ENCODE measurements at places on chromosomes 1 and 21.
A peak's percentile ranks its signal among the peaks of the same experiment; 100 is the strongest.

DNA sequence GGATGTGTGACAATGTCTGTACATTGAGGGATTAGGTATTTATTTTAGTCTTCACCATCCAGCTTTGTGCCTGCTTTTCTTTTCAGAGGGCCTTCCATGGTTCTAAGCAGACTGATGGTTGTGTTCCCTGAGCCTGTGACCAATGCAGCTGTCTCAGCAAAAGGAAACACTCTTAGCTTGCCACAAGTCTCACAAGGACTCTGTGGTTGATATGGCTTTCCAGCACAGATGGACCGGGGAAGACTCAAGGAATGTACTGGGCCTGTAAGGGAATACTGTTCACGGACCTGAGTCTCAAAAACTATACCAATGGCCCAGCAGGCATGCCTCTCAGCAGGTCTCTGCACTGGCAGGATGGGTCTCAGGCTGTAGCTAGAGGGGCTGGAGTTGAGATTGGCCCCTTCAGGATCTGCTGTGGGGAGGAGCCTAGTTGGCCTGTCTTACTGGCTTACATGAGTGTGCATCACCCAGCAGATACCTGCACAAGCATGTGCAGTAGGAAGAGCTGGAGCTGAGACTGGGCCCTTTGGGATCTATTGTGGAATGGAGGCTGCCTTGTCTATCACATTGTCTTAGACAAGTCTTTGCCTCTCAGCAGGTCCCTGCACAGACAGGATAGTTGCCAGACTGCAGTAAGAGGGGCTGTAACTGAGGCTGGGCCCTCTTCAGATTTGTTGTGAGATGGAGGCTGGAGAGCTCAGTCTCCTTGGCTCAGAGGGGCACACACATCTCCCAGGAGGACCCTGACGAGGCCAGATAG, 52.0 kb upstream of the PDC start:
- no peak for DNase-seq

DNA sequence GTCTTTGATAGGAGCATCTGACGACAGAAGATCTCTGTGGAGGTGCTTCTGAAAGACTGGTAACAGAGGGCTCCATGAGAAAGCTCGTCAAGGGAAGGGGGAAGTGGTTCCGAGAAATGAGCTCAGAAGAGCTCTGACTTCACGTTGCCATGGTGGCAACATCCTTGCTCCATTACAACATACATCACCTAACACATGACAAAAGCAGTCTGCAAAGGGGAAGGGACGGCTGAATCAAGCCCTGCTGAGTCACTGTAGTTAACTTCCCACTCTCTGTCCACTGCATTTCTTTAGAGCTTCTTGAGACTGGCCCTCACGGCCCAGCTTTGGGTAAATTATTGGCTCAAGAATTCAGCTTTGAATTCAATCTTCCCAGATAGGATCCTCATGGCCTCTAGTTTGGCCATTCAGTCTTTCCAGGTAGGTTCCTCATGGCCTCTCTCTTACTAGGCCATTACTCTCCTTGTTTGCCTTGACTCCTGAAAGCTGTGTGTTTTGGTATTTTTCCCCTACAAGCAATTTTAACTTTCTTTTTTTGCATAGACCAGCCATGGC, 88.0 kb upstream of the ZNF648 start:
- DNase-seq, result peak; percentile 82

DNA sequence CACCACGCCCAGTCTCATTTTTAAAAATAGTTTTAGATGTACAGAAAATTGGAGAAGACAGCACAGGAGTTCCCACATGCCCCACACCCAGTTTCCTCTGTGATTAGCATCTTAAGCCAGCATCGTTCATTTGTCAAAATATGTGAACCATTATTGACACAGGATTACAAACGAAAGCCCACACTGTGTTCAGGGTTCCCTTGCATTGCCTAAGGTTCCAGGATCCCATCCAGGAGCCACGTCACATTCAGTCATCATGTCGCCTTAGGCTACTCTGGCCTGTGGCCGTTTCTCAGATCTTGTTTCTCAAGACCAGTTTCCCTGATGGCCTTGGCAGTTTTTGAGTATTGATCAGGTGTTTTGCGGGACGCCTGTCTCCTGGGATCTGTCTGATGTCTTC, 34.7 kb upstream of the TNFRSF1B start:
- DNase-seq, result peak; percentile 97

- DNase-seq, result no peak
These were observed 39.6 kb downstream of the CAMTA1 start for GRCh38 chr1:6824665-6825368.

- no peak for DNase-seq
These were observed 236.6 kb downstream of the HHAT start for GRCh38 chr1:210565306-210565705.

DNA sequence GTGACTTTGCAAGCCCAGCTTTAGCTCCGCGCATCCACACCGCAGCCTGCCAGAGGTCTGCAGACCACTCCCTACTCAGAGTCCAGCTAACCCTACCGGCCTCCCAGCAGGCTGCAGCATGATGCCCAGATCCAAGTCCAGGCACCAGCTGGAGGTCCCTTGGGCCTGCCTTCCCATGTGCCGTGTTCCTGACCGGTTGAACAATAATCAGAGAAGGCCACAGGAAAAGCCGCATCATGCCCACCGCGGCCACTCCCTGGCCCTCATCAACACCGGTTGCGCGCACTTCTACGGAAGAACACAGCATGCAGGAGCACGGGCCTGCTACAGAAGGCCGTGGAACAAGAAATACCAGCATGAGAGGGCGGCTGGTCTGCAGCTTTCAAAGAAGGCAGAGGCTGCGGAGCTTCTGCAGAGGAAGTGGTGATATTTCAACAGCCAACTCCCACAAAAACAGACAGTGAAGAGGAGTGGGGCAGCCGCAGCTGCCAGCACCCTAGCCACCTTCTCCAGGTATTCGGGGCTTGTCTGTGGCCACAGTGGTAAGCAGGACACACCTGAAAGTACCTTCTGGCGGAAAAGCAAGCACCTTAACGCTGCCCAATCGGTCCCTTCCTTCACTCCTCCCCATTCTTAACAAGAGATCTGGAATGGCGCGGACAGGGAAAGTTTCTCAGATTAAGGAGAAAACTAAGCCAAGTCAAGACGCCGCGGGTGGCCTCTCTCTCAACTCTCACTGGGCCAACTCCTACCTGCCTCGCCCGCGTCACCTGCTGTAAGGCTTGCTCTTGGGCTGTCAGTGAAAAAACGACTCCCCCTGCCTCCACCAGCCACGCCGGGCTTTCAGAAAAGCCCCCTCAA, 1.5 kb downstream of the PGBD5 start:
- DNase-seq, result peak; percentile 39

DNA sequence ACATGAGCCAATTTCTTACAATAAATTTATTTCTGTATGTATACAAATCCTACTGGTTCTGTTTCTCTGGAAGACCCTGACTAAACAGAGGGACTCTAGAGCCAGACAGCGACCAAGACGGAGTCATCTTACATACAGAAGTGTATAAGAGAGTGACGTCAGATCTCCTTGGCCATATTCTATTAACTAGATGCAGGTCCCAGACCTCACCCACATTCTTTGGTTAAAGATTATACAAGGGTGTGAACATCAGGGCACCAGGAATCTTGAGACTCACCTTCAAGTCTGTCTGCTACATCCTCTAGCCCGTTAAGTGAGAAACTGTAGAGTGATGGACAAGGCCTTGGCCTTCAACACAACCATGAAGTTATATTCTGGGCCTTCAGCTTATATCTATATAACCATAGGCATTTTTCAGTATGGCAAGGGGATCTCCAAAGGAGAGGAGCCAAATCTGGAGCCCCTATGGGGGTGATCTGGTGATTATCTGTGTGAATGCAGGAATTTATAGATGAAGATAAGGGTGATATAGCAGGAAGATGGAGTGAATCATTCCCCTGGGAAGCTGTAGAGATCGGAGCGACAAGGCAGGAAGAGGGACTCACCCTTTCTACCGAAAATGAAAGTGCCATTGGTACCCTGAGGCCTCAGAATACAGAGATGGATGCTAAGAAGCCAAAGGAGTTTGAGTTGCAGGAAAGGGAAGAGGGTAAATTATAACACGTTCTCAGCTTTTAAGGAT, 83.9 kb downstream of the ADAMTS1 start:
- DNase-seq, result no peak

GRCh38 chr1:78303620-78304019, 187.2 kb upstream of the PTGFR start:
- DNase-seq, result peak; percentile 98

GRCh38 chr1:170568197-170568596, 36.2 kb downstream of the GORAB start:
- DNase-seq, result no peak

DNA sequence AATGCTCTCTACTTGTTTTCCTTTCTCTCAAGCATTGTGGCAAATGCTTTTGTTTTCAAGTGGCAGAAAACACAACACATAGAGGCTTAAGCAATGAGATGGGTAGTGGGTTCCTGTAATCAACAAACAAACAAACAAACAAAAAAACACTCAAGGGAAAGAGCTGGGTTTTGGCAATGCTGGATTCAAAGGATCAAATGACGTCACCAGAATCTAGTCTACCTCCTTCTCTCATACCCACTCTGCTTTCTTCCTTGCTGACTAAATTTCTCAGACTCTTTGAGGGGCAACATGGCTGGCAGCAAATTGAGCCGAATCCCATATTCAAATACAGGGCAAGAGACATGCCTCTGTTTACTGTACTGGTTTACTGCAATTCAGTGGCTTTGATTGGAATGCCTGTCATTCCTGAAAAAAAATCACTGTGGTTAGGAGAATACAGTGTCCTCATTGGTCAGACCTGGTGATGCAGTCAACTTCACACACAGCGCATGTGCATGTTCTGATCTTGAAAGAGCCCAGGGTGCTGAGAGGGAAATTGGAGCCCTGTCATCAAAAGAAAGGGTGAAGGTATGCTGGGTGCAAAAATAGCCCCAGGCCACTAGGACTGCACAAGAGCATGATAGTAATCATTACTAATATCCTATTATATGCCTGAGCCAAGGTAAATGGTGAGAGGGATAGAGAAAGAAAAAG, 356.2 kb downstream of the KCTD3 start:
- DNase-seq, result no peak

DNA sequence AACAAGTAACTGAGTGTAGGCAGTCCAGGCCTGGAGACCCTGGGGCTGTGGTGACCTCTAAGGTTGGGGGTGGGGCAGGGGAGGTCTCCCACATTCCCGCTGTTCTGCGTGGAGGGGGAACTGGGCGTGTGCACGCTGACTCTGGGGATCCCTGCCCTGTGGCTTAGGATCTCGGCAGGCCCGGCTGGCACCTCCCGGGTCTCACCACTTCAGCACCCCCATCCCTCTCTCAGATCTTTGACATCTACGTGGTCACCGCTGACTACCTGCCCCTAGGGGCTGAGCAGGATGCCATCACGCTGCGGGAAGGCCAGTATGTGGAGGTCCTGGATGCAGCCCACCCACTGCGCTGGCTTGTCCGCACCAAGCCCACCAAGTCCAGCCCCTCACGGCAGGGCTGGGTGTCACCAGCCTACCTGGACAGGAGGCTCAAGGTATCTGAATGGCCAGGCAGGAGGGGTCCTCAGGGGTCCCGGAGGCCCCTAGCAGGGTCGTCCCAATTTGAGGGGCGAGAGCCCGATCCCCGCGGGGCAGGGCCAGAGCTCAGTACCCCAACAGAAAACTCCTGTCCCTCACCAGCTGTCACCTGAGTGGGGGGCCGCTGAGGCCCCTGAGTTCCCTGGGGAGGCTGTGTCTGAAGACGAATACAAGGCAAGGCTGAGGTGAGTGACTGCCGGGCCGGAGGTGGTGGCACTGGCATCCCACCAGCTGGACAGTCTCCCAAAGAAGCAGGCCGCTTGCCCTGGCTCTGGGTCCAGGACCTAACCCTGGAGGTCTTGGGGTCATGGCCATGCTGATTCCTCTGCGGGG, 68.7 kb downstream of the TRIM11 start:
- DNase-seq, result no peak

GRCh38 chr1:30675761-30676160, 47.6 kb downstream of the MATN1 start:
- peak; percentile 62 for DNase-seq

- DNase-seq, result no peak
These were observed 9.3 kb upstream of the ARHGAP29 start for GRCh38 chr1:94246692-94247137.

GRCh38 chr1:27318596-27318995, 3.4 kb upstream of the TMEM222 start:
- no peak for DNase-seq

- DNase-seq, result no peak
These were observed 99.1 kb downstream of the ZP4 start for GRCh38 chr1:237791592-237791991.

GRCh38 chr1:46159516-46159915, 15.4 kb upstream of the TSPAN1 start:
- DNase-seq, result no peak

GRCh38 chr1:59568158-59568935, 246.4 kb upstream of the HOOK1 start:
- DNase-seq, result peak; percentile 26

DNA sequence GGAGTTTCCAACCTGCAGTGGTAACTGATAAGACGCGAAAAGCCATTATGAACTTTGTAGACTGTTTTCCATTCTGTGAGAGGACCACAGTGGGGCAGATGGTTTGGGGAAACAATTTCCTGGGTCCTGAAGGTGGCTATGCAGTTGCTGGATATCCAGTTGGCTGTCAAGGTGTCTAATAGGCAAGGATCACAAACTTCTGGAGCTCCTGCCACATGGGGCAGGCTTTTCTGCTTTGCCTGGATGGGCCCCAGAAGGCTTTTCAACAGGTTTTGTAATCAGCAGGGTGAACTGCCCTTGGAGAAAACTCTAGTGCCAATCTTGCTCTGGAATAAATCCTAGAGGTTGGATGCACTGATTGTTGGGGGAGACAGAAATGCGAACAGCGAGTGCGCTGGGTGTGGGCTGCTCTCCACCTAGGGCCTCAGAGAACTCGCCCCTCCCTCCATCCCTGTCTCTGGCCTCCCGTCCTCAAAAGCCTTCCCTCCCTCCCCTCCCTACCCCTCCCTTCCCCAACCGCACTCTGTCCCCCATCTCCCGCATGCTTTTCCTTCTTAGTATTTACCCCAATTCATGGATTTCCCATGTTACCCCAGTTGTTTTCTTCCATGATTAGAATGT, 210.3 kb upstream of the USP24 start:
- DNase-seq, result no peak

DNA sequence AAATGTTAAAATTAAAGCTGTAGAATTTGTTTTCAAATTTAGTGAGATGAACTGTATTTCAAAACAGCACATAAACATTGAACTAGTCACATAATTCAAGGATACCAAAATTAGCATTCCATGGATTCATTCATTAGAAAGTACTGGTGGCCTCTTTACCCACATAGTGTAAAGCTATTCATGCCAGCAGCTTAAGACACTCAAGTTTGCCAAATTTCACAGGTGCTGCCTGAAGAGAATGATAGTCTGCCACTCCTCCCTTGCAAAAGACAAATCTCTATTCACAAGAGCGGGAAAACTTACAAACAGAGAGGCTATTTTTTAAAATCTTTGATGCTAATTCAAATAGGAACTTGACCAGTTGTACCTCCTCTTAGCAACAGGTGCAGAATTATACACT, 337.0 kb downstream of the BRINP3 start:
- no peak for DNase-seq

- no peak for DNase-seq
These were observed 29.0 kb downstream of the SPEN start for GRCh38 chr1:15876357-15877055.
